ENCODE measurements at places on chromosomes 7 and 10.

DNA sequence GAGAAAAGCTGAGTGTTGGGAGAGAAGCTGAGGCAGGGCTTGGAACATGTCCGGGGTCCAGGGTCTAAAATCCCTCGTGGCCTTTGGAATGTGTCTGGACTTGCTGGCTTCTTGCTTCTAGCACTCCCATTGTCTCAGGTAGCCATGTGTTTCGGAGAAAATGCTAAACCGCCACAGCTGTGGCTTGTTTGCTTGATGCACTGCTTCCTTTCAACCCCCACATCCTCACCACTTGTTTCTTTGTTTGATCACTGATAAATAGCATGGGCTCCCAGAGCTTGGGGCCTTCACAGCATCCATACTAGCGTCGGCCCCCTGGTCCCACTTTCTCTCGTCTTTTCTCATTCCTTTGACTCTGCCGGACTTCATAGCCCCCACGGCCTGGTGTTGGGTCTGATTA, 102.7 kb downstream of the ANKRD26 start:
- no peak overlapping the region for H3K4me3 ChIP-seq
- H3K4me1 ChIP-seq = no peaks in the 10 kb centered on the region
- no peaks in the 10 kb centered on the region for H3K36me3 ChIP-seq
- no peak for DNase-seq

- peaks cover 41% of the 10 kb centered on the region for H3K36me3 ChIP-seq
- no peaks in the 10 kb centered on the region for H3K27me3 ChIP-seq
- H3K4me3 ChIP-seq = no peak overlapping the region
- no peak for DNase-seq
These were observed 48.4 kb downstream of the TES start for GRCh38 chr7:116258734-116259133.

DNA sequence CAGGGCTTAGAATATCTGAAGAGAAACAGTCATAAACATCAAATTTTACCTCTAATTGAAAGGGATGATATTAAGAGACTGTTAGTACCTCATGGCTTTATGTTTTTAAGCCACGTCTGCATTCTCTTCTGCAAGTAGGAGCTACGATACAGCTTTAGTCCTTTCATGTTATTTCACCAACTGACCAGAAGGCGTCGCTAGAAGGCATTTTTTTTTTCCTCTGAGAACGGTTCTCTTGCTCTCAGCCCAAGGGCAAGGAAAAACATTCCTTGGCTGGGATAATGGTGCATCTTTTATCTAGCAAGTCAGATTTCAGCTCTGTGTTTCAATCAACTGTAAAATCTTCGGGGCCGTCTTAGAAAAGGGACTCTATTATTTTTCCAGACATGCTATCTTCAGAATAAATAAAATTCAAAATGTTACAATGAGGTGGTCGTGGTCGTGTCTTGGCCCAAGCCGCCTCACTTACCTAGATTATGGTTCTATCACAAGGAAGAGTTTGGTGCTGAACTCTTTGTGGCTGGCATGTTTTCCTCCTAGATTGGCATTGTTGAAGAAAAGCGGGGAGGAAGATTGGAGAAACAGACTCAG, 41.6 kb upstream of the LYZL2 start:
- peak overlapping the region; percentile 57 for H3K4me3 ChIP-seq
- peaks cover 44% of the 10 kb centered on the region for H3K27me3 ChIP-seq
- peak; percentile 14 for DNase-seq

- H3K4me1 ChIP-seq = no peaks in the 10 kb centered on the region
- DNase-seq = peak; percentile 6
- H3K27me3 ChIP-seq = peaks cover 54% of the 10 kb centered on the region
- H3K36me3 ChIP-seq = no peaks in the 10 kb centered on the region
- H3K27ac ChIP-seq = no peak overlapping the region
These were observed 130.5 kb downstream of the ADCY1 start for GRCh38 chr7:45704683-45705016.

DNA sequence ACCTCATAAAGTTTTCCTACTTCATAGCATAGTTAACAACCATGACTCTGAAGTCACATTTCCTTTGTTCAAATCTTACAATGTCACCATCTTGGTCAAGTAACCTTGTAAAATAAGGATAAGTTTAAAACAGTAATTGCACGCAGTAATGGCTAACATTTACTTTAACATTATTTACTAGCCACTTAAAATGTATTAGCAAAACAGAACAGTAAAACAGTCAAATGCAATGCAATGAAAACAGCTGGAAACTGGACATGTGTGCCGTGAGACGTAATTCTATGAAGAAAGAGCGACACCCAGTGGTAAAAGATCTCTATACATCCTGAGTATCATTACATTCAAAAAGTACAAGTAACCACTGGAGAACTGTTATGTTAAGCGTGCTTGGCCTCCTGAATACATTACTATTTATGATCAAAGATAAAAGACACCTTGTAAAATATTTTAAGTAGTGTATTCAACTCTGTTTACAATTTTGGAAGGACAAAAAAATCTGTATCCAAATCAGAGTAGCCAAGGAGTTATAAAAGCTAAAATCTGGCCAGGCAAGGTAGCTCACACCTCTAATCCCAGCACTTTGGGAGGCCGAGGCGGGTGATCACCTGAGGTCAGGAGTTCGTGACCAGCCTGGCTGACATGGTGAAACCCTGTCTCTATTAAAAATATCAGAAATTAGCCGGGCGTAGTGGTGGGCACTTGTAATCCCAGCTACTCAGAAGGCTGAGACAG, 27.2 kb downstream of the ATE1 start:
- no peaks in the 10 kb centered on the region for H3K27me3 ChIP-seq

- H3K4me3 ChIP-seq = no peak overlapping the region
- DNase-seq = no peak
- H3K4me1 ChIP-seq = no peaks in the 10 kb centered on the region
- H3K27me3 ChIP-seq = no peaks in the 10 kb centered on the region
- H3K27ac ChIP-seq = no peak overlapping the region
- H3K36me3 ChIP-seq = peaks cover 3% of the 10 kb centered on the region
These were observed 142.0 kb downstream of the DOCK1 start for GRCh38 chr10:127046975-127047877.

- no peak overlapping the region for H3K4me3 ChIP-seq
- H3K36me3 ChIP-seq = peaks cover 2% of the 10 kb centered on the region
- peaks cover 10% of the 10 kb centered on the region for H3K27me3 ChIP-seq
- no peak for DNase-seq
These were observed 103.4 kb downstream of the PRTFDC1 start for GRCh38 chr10:24849051-24849450.

GRCh38 chr10:106947643-106948042, 216.9 kb downstream of the SORCS1 start:
- no peak overlapping the region for H3K27ac ChIP-seq
- no peak for DNase-seq
- no peak overlapping the region for H3K4me3 ChIP-seq
- no peaks in the 10 kb centered on the region for H3K4me1 ChIP-seq
- no peaks in the 10 kb centered on the region for H3K27me3 ChIP-seq

DNA sequence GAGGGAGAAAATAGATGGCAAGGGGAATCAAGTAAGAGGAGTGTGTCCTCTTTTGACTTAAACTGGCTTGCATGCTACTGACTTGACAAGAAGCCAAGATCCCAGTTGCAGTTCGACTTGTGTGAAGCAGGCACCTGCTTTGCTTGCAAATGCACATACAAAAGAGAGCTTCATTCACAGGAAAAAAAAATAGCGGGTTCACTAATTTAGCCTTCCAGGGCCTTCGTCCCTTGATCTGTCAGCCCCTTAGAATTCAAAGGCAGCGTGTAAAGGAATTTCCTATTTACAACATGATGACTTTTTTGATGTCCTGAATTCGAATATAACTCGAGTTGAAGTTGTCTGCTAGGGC, 192.1 kb downstream of the CELF2 start:
- DNase-seq = no peak
- peaks cover 72% of the 10 kb centered on the region for H3K36me3 ChIP-seq
- H3K4me3 ChIP-seq = peak overlapping the region; percentile 69
- no peaks in the 10 kb centered on the region for H3K27me3 ChIP-seq

- H3K27me3 ChIP-seq = peaks cover 52% of the 10 kb centered on the region
- H3K36me3 ChIP-seq = no peaks in the 10 kb centered on the region
- no peak overlapping the region for H3K4me3 ChIP-seq
- DNase-seq = no peak
- H3K4me1 ChIP-seq = no peaks in the 10 kb centered on the region
- H3K27ac ChIP-seq = no peak overlapping the region
These were observed 16.6 kb downstream of the C7orf33 start for GRCh38 chr7:148607151-148607661.

- H3K4me3 ChIP-seq = peak overlapping the region; percentile 76
- peaks cover 18% of the 10 kb centered on the region for H3K4me1 ChIP-seq
- H3K36me3 ChIP-seq = no peaks in the 10 kb centered on the region
- no peak for DNase-seq
- no peaks in the 10 kb centered on the region for H3K27me3 ChIP-seq
These were observed 61.0 kb upstream of the SFMBT2 start for GRCh38 chr10:7471720-7472367.

DNA sequence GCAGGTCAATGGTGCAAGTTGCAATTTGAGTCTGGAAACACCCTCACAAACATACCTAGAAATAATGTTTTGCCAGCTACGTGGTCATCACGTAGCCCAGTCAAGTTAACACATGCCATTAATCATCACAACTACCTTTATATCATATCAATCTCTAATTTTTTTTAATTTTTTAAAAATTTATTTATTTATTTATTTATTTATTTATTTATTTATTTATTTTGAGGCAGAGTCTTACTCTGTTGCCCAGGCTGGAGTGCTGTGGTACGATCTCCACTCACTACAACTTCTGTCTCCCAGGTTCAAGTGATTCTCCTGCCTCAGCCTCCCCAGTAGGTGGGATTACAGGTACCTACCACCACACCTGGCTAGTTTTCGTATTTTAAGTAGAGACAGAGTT, 52.4 kb upstream of the MACROH2A2 start:
- H3K4me3 ChIP-seq = no peak overlapping the region
- peaks cover 66% of the 10 kb centered on the region for H3K27me3 ChIP-seq
- no peak for DNase-seq

GRCh38 chr7:4022265-4022664, 659.8 kb upstream of the FOXK1 start:
- H3K4me3 ChIP-seq = no peak overlapping the region
- H3K4me1 ChIP-seq = no peaks in the 10 kb centered on the region
- H3K36me3 ChIP-seq = no peaks in the 10 kb centered on the region
- H3K27ac ChIP-seq = no peak overlapping the region
- no peak for DNase-seq
- H3K27me3 ChIP-seq = peaks cover 41% of the 10 kb centered on the region

DNA sequence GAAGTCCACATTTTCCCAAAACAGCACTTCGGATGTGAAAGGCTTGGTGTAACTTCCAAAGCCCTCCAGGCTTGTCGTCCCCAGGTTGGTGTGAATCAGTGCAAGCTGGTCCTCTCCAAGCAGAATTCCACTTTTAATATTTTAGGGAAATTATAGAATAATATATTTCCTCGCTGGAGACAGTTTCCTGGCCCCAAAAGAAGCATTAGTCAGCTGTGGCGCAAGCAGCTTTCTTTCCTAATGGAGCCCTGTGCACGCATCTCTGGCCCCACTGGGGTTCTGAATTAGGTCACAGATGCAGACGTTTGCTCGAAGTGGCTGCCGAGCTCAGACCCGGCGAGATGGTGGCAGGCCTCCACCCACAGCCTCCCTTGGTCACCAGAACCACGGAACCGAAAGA, 33.3 kb upstream of the MNX1 start:
- no peaks in the 10 kb centered on the region for H3K4me1 ChIP-seq
- no peak overlapping the region for H3K4me3 ChIP-seq
- no peak overlapping the region for H3K27ac ChIP-seq

DNA sequence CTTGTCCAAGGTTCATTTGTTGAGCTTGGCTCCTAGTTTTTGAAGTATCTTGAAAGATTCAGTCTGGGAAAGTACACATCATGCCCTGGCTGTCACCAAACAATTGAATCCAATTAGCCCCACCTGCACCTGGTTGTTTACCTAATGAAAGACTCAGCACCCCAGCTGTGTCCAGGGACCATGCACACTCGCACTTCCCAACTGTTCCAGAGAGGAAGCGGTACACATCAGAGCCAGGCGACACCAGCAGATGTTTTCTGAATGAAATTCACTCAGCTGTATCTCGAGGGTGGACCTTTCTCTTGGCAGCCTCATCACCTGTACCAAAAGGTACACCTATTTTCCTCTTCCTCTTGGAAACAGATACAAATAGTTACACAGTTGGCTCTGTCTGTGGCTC, 216.4 kb upstream of the LRGUK start:
- H3K27me3 ChIP-seq = no peaks in the 10 kb centered on the region
- peaks cover 2% of the 10 kb centered on the region for H3K36me3 ChIP-seq
- no peak for DNase-seq

DNA sequence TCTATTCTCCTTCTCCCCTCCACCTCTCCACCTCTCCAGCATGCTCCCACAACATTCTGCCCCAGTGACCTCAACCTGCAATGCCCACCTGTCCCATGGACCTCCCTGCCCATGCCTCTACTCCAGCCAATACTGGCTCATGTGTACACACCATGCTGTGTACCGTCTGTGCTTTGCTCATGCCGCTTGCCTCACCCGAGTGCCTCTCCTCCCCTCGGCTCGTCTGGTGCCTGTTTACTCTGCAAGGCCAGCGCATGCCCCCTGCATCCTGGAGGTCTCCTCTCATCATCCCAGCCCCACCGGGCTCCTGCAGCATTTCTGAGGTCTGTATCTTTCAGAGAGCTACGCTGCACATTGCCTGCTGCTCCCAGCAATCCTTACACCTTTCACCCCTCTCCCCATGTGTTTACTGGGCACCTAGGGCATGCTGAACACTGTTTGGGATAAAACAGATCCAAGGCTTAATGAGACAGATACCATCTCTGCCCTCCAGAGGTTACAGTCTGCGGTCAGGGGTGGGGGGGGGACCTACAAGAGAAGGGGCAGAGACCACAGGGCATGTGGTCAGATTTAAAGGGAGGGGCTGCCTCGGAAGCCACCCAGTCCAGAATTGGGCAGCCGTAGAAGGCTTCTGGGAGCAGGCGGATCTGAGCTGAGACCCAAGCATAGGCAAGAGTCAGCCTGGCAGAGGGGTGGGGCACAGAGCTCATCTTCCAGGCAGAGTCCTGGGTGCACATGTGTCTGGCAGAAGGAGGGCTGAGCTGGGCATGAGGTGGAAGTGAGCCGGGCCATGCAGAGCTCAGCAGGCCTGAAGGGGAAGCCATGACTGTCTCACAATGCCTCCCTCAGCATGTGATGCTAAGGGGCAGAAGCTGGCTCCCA, 29.6 kb upstream of the PSAP start:
- H3K4me3 ChIP-seq = no peak overlapping the region
- no peak for DNase-seq
- no peaks in the 10 kb centered on the region for H3K36me3 ChIP-seq
- H3K27me3 ChIP-seq = no peaks in the 10 kb centered on the region
- H3K4me1 ChIP-seq = no peaks in the 10 kb centered on the region
- H3K27ac ChIP-seq = no peak overlapping the region

DNA sequence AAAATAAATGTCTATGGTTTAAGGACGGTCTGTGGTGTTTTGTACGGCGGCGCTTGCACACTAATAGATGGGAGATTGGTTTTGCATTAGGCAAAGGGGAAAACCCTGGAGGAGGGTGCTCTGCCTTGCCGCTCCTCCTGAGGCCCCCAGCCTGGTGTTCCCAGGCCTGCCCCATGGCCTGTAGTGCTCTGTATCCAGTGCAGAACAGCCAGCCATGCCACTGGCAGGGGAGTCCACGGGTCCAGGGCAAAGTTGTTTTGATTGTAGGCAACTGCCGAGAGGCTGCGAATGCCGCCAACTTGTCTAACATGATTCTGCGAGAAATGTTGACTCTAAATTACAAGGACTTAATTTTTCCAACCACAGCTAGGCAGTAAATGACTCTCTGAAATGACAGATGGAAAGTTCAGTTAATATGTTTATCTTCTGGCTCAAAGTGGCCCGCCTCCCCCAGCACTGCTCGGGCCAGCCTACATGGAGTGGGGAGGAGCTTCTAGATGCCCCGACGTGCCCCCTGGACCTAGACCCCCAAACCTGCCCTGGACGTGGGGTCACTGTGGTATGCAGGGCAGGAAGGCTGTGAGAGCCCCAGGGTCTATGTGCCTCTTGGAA, 104.6 kb upstream of the GDF10 start:
- no peak for DNase-seq
- H3K4me3 ChIP-seq = no peak overlapping the region
- H3K4me1 ChIP-seq = no peaks in the 10 kb centered on the region
- H3K27me3 ChIP-seq = no peaks in the 10 kb centered on the region
